ENCODE measurements at places on chromosomes 2 and 18.

GRCh38 chr2:74436111-74436805, 5.5 kb downstream of the RTKN start:
- no peak for DNase-seq

DNA sequence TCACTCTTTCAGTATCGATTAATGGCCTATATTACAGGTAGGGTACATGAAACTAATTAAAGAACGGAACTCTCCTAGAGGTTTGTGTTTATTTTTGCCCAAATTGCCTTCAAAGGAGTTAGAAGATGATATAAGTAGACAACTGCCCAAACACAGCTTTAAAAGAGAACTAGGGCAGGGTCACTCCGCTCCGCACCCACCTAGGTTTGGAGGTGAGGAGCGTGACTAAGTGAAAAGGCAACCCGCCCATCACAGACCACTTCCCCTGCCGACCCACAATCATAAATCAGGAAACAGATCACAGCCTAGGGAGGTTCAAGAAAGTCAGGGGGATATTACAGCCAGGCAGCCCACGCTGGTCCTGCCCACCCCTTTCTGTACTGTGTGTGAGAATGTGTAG, 166.7 kb downstream of the C1D start:
- no peak for DNase-seq

DNA sequence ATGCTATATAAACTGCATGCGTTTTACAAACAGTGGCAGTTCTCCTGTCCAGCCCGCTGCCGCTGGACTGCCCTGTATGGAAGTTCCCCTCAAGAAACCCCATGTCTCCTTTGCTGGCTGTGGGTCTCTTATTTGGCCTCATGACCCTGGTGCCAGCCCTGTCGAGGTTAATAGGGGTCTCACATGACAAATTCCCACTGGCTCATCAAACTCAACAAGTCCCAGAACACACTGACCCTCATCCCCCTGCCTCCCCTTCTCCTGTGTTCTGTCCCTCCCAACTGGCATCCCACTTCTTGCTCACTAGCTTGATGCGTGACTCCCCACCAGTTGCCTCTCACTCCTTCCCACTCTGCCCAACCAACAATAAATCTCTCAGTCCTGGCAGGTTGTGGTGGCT, 137.6 kb upstream of the HS6ST1 start:
- no peak for DNase-seq

- DNase-seq, result no peak
Measured at GRCh38 chr2:28045676-28046351, 155.3 kb downstream of the BABAM2 start.

GRCh38 chr2:203737360-203737759, 30.9 kb downstream of the CD28 start:
- DNase-seq, result no peak

DNA sequence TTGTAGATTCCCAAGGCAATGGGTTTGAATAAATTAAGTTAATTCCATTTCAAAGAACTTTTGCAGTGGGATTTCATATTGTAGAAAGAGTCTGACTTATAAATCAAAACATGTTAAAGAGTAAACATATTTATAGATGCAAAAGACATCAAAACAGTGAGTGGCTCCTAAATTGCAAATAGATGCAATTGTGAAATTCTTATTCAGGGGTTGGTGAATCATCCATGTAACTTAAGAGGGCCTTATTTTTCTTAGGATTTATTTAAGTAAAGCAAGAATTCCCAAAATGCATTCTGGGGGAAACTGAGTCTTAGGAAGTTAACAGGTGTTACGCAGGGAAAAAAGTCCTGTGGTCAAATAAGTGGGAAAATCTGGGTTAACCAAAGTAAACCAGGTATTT, 11.3 kb downstream of the TANC1 start:
- DNase-seq, result no peak

GRCh38 chr2:225025917-225026571, 16.2 kb downstream of the DOCK10 start:
- peak; percentile 84 for DNase-seq

- DNase-seq, result no peak
Measured at GRCh38 chr2:144459937-144460336, 60.0 kb downstream of the ZEB2 start.

DNA sequence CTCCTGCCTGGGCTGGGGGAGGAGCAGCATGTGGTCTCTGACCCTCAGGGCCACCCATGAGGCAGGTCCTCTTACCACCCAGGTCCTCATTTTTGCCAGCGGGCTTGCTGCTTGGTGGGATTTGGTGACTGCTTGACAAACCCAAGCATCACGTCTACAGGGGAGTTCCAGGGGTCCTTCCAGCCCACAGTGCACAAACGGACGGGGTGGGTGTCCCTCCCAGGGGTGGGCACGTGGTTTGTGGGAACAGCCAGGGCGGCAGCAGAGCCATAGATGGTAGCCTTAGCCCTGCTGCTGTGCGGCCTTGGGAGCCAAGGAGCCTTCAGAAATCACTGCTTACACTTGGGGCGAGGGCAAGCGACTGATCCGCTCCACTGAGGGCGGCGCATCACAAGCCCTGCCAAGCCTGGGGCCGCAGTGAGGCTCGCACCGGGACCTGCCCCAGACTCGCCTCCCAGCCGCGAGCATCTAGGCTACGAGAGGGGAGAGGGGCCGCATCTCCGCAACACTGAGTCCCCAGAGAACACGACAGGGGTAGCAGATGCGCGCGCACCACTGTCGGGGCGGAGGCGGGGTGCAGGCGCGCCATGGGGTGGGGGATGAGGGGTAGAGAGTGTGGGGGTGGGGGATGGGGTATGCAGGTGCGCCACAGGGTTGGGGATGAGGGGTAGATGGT, 36.9 kb downstream of the SNED1 start:
- no peak for DNase-seq

DNA sequence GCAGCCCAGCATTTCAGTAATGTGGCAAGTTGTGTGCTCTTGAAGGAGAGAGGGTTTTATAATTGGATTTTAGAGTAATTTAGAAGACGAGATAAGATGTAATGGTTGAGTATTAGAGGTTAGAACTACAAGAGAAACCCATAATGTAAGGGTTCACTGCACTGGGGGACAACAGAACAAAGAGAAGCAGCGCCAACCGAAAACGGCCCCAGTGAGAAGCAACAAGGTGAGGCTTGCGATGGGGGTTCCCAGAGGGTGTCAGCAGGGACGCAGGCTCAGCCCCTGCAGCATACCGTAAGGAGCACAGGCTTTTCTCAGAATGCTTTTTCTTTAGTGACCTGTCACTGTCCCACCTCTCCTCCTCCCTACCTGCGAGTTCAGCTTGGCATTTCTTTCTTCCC, 183.9 kb upstream of the ETAA1 start:
- DNase-seq, result no peak

- DNase-seq, result no peak
Measured at GRCh38 chr18:11284811-11285210, 135.4 kb upstream of the PIEZO2 start.

DNA sequence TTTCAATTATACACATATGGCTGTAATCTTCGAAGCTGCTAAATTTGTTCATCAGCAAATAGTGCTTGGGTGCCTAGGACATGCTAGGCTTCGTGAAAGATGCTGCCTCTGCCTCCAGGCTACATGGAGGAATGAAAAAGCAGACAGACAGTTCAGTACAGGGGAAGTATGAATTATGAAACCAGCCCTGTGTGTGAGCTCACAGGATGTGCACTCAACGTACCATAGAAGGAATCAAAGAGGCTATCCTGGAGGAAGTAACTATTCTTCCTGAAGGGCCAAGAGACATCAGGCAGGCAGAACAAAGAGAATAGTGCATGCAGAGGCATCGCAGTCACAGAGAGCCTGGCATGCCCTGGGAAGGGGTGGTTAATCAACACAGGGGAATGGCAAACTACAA, 61.4 kb downstream of the DYM start:
- DNase-seq, result peak; percentile 86

DNA sequence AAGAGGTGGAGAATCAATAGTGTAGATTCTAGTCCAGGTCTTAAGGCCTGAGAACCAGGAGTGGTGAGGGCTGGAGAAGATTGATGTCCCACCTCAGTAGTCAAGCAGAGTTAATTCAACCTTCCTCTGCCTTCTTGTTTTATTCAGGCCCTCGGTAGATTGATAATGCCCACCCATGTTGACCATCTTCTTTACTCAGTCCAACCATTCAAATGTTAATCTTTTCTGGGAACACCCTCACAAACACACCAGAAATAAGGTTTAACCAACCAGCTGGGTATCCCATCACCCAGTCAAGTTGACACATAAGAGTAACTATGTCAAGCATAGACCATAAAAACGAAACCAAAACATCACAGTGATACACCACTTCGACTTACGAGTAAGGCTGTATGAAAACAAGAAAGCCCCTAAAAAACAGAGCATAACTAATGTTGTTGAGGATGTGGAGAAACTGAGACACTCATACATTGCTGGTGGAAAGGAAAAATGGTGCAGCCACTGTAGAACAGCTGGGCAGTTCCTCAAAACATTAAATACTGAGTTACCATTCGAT, 57.5 kb downstream of the SLC35F5 start:
- no peak for DNase-seq

GRCh38 chr18:50128506-50129271, 66.3 kb downstream of the MYO5B start:
- no peak for DNase-seq

DNA sequence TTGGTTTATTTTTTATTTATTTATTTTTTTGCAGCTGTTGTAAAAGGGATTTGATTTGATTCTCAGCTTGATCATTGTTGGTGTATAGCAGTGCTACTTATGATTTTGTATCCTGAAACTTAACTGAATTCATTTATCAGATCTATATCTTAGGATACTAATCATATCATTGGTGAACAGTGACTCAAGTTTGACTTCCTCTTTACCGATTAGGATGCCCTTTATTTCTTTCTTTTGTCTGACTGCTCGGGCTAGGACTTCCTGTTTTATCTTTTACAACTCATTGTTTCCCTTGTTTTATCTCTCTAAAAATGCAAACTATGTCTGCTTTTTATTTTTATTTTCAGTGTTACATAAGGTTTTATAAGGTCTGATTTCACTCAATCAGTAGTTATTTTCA, 23.6 kb downstream of the SP100 start:
- no peak for DNase-seq

GRCh38 chr2:122692400-122693083, 937.1 kb downstream of the TSN start:
- peak; percentile 12 for DNase-seq

GRCh38 chr2:37906131-37906530, 19.0 kb upstream of the RMDN2 start:
- DNase-seq, result no peak

- DNase-seq, result no peak
Measured at GRCh38 chr2:73899801-73900336, 7.1 kb downstream of the ACTG2 start.

GRCh38 chr2:65331336-65332025, 100.9 kb downstream of the SPRED2 start:
- no peak for DNase-seq

DNA sequence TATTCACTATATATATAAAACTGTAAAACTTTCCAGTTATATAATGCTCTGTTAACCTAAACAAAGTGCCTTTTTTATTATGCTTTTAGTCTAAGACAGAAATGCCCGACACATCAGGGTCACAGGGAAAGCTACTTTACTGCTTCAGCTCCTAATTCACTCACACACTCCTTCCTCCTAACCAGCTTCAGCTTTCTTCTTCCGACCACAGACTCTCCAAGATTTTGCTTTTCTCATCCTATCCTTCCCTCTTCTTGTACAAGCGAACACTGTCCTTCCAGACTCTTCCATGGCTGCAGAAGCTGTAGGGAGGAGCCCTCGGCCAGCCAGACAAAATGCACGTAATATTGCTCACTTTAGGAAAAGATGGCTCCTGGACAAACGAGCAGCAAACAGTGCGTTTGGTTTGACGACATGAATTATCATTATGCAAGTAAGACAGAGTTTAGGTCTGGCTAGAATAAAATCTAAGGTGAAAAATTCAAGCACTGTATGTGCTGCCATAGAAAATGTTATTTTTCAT, 47.5 kb upstream of the HNRNPA3 start:
- DNase-seq, result peak; percentile 23

- DNase-seq, result no peak
Measured at GRCh38 chr18:62999392-62999791, 284.1 kb downstream of the PHLPP1 start.

GRCh38 chr2:56314371-56314770, 130.6 kb downstream of the CCDC85A start:
- no peak for DNase-seq

DNA sequence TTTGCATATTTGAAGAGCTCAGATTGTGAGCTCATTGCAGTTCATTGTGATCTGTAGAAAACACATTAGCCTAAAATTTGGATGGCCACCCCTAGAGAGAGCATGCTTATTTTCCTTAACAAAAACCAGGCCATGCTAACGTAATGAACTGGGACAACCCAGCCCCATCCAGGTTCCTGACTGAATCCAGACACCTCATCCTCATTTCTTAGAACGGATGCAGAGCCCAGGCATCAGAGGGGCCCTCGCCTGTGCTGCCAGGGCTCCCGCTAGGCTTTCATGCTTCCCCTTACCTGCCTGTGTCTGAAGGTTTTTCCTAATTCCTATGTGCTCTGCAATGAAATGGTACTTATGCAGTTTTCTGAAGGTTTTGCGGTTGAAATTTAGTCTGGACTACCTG, 171.1 kb downstream of the CCDC102B start:
- no peak for DNase-seq

DNA sequence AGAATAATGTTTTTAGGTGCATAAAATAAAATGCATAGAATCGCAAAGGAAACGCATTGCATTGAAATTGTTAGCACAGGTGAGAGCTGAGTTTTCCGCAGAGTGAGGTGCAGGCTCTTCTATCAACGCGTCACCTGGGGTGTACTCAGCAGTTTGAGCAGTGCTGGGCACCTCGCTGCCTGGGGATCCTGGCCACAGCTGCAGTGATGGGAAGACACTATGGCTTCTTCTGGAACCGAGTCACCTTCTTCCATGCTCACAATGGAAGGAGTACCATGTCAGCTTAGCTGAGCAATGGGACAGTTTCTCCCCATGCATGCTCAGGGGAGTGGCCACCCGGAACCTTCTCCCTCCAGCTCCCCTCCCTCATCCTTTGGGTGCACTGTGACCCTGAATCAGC, 95.4 kb upstream of the OTOS start:
- no peak for DNase-seq

DNA sequence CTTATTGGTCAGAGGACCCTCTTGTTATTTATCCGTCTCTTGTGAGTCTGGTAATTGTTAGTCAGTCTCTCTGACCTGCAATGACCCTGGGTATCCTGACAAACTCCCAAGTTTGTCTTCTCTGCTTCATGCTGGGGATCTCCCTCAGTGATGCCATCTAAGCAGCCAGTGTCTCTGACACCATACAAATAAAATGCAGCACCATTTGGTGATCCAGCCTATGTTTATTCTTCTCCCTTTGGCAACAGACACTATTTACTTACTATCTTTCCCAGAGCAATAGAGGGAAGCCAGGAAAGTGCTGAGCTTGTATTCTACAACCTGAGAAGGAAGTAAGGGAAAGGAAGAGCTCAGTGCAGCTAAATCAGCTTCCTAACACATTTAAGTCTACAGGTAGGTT, 15.9 kb downstream of the SERPINE2 start:
- no peak for DNase-seq

DNA sequence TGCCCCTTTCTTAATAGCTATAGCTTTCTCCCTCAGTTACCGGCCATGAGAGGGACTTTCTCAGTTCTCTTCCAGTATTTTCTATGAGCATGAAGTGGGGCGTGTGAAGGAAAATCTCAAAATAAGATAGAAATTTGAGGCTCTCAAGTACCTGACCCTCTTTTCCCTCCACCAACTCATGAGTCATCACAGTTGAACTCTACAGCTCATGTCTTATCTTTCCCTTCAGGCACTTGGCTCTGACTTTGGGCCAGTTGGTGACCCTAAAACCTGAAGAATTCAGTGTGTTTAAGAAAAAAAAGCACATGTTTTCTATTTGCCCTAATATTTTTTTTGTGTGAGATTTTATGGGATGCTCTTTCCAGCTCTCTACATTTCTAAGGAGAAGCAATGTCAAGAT, 896.7 kb upstream of the ZEB2 start:
- DNase-seq, result no peak

GRCh38 chr2:24576617-24577016, 85.6 kb downstream of the NCOA1 start:
- DNase-seq, result no peak
